Breast epithelium (tissue), 4 donors: ENCODE measurements at places on chromosomes 7 and 10.

DNA sequence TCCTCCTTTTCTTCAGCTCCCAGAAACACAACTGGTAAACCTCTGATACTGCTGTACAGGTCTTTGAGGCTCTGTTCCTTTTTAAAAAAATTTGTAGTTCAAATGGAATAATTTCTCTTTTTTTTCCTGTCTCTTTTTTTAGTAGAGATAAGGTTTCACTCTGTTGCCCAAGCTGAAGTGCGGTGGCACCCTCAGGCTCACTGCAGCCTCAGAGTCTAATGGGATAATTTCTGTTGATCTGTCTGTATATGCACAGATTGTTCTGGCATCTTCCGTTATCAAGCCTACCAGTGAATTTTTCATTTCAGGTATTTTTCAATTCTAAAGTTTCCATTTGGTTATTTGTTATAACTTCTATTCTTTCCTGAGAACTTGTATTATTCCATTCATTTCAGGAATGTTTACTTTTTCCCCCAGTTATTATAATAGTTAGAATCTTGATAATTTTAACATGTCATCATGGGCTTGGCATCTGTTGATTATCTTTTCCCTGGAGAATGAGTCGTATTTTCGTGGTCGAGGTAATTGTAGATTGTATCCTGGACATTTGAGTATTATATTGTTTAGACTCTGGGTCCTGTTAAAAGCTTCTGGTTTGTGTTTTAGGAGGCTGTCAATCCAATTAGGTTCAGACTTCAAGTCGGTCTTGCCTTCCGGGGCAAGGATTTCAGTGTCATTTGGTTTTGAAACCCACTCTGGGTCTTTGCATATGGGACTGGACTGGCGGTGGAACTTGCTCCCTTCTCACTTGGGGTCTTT lies 24.5 kb downstream of the CRCP start:
- DNase-seq, result no peak

DNA sequence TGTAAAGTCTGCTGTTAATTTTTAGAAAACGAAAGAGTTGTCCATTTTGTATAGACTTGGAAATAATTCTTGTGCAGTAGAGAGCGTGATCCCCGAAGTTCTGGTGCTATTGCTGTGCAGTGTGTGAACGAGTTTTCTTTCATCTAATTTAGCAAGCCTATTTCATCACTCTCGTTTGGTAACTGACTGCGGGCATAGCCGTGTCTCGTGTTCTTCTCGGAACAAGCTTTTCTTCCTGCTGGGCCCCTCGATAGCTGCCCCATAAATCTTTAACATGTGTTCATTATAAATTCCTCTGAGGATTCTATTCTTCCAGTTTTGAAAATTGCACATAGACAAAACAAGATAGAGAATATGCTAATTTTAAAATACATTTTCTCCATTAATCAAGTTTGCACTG lies 622.0 kb upstream of the PFKP start:
- no peak for DNase-seq

GRCh38 chr10:96288151-96288621 lies 16.0 kb upstream of the DNTT start:
- DNase-seq, result no peak

- DNase-seq, result no peak
Observed at GRCh38 chr10:124991835-124992234, 49.9 kb downstream of the ZRANB1 start.

DNA sequence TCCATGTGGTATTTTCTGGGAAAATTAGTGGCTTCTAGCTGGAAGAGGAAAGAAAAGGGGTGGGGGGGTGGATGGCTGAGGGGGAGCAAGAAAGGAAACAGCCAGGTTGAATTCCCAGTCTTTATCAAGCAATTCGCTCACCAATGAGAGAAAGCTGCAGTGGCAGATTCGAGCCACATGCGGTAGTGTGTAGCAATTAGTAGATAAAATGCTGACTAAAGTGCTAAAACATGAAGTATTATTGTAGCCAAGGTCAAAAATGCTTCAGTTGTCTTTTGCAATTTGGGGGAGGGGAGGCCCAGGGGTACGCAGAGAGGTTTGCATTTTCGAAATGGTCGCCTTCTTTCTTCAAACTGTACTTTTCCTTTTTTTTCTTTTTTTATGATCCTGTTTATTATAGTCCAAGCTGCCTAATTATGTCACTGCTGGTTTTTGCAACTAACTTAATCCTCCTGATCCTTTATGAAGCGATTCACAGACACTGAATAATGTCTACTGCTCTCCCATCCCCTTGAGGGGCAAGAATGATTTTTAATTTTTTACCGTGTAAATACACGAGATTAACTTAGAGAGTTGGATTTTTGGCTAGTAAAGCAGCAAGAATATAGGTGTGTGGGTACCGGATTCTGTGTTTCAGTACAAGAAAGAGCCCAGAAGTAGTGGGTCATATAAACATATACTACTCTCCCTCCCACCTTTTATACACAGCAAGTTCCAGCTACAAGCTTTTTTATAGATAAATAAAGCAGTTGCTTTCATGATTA lies 3.6 kb upstream of the ARID5B start:
- DNase-seq, result peak; percentile 58

DNA sequence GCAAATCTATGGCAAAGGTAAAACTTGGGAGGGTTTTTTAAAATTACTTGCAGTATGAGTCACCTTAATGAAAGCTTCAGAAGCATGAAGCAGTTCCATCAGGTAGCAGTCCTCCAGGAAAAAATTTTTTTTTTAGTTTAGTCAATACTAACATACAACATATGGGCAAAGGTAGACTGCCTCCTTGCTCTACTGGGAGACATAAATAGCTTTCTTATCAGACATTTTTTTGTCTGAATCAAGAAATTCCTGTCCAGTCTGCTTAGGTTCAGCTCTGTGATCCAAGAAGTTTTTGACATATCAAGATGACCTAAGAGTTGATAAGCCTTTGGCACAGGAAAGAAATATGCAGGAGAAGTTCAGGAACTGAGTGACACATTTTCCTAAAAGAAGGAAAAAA lies 171.5 kb upstream of the TCF7L2 start:
- no peak for DNase-seq

DNA sequence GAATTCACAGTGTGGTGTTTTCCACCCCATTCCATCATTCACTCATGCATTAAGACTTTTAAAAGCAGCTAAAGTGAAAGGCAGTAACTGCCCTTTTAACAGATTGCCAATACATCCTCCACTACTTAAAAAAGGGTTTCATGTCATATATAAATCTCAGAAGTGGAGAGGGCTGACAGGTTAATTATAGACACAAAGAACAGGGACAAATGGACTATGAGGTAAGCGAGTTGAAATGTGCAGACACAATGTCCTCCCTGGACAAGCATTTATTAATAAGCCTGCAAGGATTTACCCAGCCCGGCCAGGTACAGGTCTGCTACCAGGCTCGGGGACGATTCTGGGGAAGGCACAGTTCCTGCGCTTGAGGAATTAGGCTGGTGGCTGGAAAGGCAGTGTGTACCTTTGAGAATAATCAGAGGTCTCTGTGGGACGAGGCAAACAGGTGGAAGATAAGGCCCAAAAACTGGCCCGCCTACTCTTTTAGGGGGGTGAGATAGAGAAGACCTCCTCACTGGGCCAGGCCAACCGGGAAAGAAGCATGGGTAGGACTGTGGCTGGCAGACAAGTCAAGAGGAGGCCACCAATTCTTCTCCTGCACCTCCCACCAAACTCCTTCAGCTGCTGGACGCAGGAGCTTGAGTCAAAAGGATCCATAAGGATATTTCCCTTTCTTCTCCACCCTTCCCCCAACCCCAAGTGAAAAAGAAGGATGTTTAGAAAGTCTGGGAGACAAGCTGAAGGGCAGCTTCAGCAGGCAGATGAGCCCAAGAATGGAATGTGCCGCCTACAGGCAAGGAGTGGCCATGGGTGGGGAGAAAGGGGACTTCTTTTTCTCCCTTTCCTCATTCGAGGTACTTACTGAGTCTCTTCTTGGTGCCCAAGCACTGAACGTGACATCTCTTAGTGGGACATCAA lies 1.5 kb downstream of the PDLIM1 start:
- DNase-seq, result no peak

- DNase-seq, result no peak
Observed at GRCh38 chr7:43454936-43455518, 127.9 kb upstream of the STK17A start.

- no peak for DNase-seq
Observed at GRCh38 chr7:98866351-98866750, 3.5 kb downstream of the TMEM130 start.

DNA sequence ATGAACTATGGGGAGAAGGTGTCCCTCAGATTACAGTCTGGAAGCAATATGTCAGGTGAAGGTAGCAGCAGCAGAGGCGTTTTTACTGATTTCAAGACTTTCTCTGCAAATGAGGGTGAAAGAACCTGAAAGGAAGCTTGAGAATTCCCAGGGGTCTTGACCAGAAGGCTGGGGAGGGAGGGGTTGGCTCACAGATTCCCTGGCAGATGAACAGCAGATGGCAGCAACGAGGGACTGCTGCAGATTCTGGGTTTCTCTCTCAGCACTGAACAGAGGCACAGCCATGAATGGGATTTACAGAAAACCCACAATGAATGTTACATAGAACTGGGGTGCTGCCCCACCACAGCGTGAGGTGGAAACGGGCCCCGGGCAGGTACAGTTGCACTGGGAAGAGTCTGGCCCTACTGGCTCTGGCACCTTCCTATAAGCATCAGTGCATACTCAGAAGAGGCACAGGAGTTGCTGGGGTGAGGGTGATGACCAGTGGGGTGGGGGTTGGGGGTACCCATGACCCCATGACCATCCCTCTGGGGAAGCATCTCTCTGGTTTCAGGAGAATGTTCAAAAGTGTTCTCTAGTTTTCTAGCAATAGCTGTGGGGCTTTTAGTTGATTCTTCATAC lies 317.8 kb downstream of the SH2D4B start:
- DNase-seq, result no peak

GRCh38 chr10:2949948-2950354 lies 117.4 kb upstream of the PFKP start:
- DNase-seq, result no peak

GRCh38 chr7:14950013-14950412 lies 47.5 kb upstream of the DGKB start:
- no peak for DNase-seq

DNA sequence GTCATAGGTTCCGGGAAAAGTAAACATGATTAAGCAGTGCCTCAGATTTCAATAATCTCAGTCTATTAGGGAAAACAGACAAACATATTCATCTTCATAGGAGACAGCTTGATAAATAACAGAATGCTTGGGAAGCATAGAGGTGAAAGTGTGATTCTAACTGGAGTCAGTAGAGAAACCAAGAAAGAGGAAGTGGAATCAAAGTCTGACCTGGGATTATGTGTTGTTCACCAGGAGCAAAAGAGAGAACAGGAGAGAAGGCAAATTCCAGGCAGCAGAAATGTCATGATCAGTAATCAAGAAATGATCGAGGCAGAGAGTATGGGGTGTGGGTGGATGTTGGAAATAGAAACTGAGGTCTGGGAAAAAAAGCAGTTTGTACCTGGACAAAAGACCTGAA lies 43.7 kb downstream of the DGKB start:
- no peak for DNase-seq

DNA sequence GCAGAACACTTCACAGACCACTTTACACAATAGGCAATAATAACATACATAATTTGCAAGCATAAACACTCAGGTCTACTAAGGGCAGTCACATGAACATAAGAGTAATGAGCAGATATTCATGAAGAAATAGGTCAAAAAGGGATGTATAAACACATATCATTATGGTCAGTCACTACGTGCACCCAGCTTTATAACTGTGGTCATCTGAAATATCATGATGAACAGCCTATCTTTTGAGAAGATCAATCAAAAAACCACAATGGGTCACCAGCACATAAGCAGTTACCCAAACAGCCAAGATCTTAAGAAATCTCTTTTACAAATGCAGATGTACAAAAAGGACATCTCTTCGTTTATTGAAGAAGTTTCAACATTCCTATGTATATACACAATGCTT lies 35.5 kb upstream of the DRGX start:
- no peak for DNase-seq

GRCh38 chr7:7418997-7419396 lies 116.7 kb downstream of the COL28A1 start:
- no peak for DNase-seq

DNA sequence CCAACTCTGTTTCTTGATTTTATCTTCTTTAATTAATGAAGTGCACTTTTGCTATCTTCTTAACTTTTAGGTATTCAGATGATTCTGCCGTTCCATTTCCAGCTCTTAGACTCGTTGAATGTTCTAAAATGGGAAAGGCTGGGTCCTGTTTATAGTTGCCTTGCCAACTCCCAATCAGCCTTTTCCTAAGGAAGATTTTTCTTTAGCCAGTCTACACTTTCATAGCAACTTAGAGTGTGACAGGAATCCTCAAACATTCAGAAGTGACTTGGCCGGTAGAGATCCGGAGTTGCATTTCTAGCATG lies 23.0 kb upstream of the TRIL start:
- no peak for DNase-seq

DNA sequence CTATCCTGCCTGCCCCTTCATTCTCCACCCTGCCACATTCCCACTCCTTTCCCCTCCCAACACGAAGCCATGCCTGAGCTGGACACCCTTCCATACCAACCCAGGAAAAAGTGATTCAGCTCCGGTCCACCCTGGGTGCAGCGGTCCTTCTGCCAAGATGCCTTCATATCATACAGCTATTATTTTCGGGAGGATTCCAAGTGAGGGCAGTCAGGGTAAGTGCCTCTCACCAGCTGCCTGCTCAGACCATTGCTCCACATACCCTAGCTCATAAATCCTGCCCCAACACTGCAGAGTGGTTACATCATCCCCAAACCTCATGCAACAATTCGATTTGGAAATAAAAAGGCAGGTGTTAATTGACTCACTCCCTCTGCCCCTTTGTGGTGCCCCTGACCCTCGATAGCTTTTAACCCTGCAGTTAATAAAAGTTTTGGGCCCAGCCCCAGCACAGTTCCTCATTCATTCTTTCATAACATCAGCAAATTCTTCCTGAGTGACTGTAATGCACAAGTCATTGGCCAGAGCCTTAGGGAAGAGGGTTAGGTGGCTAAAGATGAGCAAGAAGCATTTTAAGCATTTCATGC lies 42.6 kb downstream of the ZNF503 start:
- no peak for DNase-seq

- DNase-seq, result no peak
Observed at GRCh38 chr7:149727899-149728476, 45.4 kb downstream of the ZNF467 start.

GRCh38 chr7:148264933-148265557 lies 325.5 kb upstream of the C7orf33 start:
- no peak for DNase-seq

DNA sequence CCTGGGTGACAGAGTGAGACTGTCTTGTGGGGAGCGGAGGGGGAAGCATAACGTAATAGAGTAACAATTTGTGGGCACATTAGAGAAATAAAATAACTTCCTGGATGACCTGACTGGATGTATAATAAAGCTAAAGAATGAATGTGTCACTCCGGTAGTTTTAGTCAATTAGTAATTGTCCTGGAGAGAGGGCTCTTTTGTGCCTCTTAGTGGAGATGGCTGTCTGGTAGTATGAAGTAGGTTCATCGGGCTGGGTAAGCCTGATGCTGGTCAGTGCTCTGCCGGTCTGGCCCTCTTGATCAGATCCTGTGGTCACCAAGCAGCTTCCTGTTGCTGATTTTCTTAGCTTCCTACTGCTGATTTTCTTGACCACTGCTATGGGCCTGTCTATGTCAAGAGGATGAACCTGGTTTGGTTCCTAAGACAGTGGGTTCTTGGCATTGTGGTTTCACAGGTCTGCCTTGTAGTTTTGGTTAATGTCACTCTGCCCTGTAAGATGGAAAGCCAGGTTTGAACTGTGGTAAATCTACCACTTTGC lies 34.1 kb downstream of the ZRANB1 start:
- no peak for DNase-seq

GRCh38 chr7:30930621-30931020 lies 19.0 kb downstream of the AQP1 start:
- no peak for DNase-seq

GRCh38 chr10:132974249-132974796 lies 32.0 kb upstream of the CFAP46 start:
- DNase-seq, result no peak
